Psoas muscle (tissue), 8 donors: ENCODE measurements at places on chromosomes 3 and 15. TPM values are rescaled to one million over a fixed set of nuclear protein-coding genes. Genes with fewer than 3 reads are reported as not detected.

Gene BRPF1
- total RNA-seq, result 11.4 TPM

DNA sequence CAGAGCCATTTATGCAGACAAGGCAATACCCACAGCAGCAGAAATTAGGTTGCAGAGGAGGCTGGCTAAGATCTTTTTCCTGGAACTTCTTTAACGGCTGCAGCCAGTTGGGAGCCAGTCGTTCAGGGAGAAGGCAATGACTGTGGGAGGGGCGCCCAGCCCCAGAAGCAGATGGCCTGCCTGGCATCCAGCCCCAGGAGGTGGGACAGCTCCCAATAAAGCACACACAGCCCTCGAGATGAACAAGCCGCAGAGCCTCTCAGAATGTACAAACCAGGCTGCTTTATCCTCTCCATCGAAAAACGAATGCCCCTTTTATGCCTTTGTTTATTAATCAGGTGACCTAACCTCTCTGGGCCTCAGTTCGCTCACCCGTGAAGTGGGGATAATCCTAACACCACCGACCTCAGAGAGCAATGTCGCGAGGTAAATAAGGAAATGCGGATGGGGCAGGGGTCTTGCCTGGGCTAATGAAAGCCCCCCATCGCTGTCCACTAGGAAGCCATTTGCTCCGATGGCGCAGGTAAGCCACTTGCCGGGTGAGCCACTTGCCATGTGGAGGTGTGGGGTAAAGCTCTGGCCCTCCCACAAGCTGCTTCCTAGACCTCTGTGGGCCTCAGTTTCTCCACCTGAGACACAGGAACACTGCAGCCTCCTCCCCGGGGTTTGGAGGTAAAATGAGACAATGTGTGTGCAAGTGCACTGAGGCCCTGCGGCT is 35.8 kb downstream of the MGLL start:
- H3K4me1 ChIP-seq, result peaks cover 86% of the 10 kb centered on the region
- DNase-seq, result peak; percentile 93
- peak overlapping the region; percentile 92 for H3K27ac ChIP-seq
- H3K4me3 ChIP-seq, result peak overlapping the region; percentile 47
- H3K27me3 ChIP-seq, result no peaks in the 10 kb centered on the region

DNA sequence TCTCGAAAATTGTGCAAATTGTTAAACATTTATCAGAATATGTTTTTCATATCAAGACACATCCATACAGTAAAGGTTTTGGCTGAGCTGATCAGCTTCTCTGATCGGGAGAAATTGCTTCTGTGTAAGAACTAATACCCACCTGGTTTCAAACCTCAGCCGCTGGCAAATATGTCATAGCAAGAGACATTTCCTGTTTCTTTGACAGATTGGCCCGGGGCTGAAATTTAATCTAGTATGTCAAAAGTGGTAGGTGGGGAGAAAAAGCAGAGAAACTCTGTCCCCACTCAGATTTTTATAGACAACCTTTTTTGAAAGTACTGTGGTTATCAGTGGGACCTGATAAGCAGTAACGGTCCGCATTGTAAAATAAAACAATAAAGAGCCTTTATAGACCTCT is 88.8 kb upstream of the SLC24A5 start:
- no peaks in the 10 kb centered on the region for H3K36me3 ChIP-seq
- H3K27ac ChIP-seq, result no peak overlapping the region
- H3K27me3 ChIP-seq, result no peaks in the 10 kb centered on the region
- H3K4me3 ChIP-seq, result no peak overlapping the region

Gene HHLA2
- total RNA-seq, result not detected

- peaks cover 32% of the 10 kb centered on the region for H3K36me3 ChIP-seq
- H3K27me3 ChIP-seq, result no peaks in the 10 kb centered on the region
These were observed 759 bp downstream of the AMOTL2 start for GRCh38 chr3:134373271-134374104.

GRCh38 chr15:92600856-92601255 is 54.7 kb downstream of the FAM174B start:
- no peak overlapping the region for H3K27ac ChIP-seq
- no peaks in the 10 kb centered on the region for H3K27me3 ChIP-seq
- DNase-seq, result no peak
- no peaks in the 10 kb centered on the region for H3K36me3 ChIP-seq
- no peaks in the 10 kb centered on the region for H3K4me1 ChIP-seq

- peaks cover 28% of the 10 kb centered on the region for H3K4me1 ChIP-seq
- H3K27me3 ChIP-seq, result no peaks in the 10 kb centered on the region
- no peak for DNase-seq
- H3K4me3 ChIP-seq, result peak overlapping the region; percentile 15
- peak overlapping the region; percentile 43 for H3K27ac ChIP-seq
These were observed 205.4 kb upstream of the UBE2E1 start for GRCh38 chr3:23600167-23600871.

DNA sequence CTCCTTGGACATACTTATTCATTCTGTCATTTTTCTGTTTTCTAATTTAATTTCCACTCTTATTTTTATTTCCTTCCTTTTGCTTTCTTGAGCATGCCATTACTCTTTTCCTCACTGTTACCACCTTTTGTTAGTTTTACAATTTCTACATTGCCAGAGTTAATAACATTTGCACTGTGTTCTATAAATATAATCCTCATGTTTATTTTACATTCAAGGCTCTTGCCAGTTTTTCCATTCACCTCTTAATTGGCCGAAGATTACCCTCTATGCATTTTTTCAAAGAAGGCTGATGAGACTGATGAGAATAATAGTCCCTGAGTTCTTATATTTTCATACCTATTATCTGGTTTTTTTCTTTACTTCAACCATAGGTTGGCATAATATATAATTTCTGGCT is 10.5 kb downstream of the BTD start:
- no peaks in the 10 kb centered on the region for H3K36me3 ChIP-seq
- H3K27ac ChIP-seq, result no peak overlapping the region

DNA sequence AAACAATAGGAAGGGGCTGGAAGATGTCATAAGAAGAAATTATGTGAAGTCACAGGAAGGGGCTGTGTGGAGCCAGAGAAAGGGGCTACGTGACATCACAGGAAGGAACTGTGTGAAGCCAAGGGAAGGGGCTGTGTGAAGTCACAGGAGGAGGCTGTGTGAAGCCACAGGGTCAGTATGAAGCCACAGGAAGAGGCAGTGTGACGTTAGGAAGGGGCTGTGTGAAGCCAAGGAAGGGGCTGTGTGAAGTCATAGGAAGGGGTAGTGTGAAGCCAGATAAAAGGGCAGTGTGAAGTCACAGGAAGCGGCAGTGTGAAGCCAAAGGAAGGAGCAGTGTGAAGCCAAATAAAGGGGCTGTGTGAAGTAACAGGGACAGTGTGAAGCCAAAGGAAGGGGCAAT is 32.5 kb downstream of the GASK1A start:
- H3K27ac ChIP-seq, result no peak overlapping the region
- no peaks in the 10 kb centered on the region for H3K27me3 ChIP-seq
- H3K4me3 ChIP-seq, result no peak overlapping the region
- DNase-seq, result no peak

Gene TMEM266
- total RNA-seq, result 3.2 TPM

Gene AMT
- total RNA-seq, result 5.3 TPM

DNA sequence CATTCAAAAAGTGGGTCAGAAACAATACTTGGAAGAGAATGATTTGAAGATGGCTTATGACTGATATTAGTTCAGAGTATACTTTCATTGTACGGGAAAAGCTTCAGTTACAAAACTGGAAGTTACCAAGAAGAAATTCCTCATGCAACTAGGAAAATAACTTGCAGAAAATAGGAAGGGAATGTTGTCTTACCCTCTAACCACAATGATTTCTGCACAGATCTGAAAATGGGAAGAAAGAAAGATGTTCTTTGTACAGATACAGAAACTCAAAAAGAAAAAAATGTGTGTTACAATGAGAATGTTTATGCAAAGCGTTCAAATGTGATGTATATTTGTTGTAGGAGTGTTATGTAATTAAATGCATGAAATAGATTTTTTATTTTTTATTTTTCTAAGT is 3.7 kb downstream of the ZNF280D start:
- H3K27ac ChIP-seq, result no peak overlapping the region
- no peaks in the 10 kb centered on the region for H3K27me3 ChIP-seq
- DNase-seq, result no peak
- H3K4me1 ChIP-seq, result peaks cover 56% of the 10 kb centered on the region
- H3K4me3 ChIP-seq, result no peak overlapping the region
